ENCODE measurements at places on chromosomes 2 and 18. TPM values are rescaled to one million over a fixed set of nuclear protein-coding genes. Genes with fewer than 3 reads are reported as not detected.

Gene POTEC
- not detected for total RNA-seq

Gene CHRNG
- not detected for total RNA-seq

Gene XPO1
- 214 TPM for total RNA-seq

Gene L3MBTL4
- 2.4 TPM for total RNA-seq

Gene DNAH6
- total RNA-seq: 1.3 TPM

Gene LRRC30
- total RNA-seq: not detected

Gene ZFP36L2
- 90.7 TPM for total RNA-seq

Gene PSME4
- total RNA-seq: 53.7 TPM

Gene B3GNT7
- total RNA-seq: 14.4 TPM

Gene FAM237A
- total RNA-seq: not detected

Gene IL1B
- total RNA-seq: 15.5 TPM

Gene SERPINB2
- 85.1 TPM for total RNA-seq

Gene SP5
- 0.73 TPM for total RNA-seq

Gene TP53I3
- total RNA-seq: 13.9 TPM

Gene RAPGEF4
- total RNA-seq: 1.8 TPM

Gene CNRIP1
- total RNA-seq: not detected

Gene PASK
- 53.3 TPM for total RNA-seq

Gene NDUFB3
- 133 TPM for total RNA-seq

Gene ASAP2
- 75.1 TPM for total RNA-seq

Gene FAM110C
- 17.9 TPM for total RNA-seq

Gene TRIM43
- not detected for total RNA-seq

Gene CNGA3
- total RNA-seq: not detected

Gene PPP4R1
- total RNA-seq: 110 TPM

Gene MTCL1
- total RNA-seq: 297 TPM

Gene UPP2
- total RNA-seq: not detected

Gene VAMP8
- total RNA-seq: 90.8 TPM

Gene CRYGC
- not detected for total RNA-seq

Gene CYP27C1
- not detected for total RNA-seq

Gene RIT2
- not detected for total RNA-seq

Gene SLC9A4
- total RNA-seq: 0.12 TPM

Gene GPAT2
- not detected for total RNA-seq

Gene AGFG1
- total RNA-seq: 126 TPM

Gene BBS5
- total RNA-seq: 3.9 TPM

Gene ANKRD30B
- total RNA-seq: not detected

Gene AGXT
- not detected for total RNA-seq

Gene KCNG2
- not detected for total RNA-seq

Gene BMP10
- not detected for total RNA-seq

Gene SLC23A3
- 4.4 TPM for total RNA-seq

Gene SGO2
- 18.0 TPM for total RNA-seq

Gene KIAA2012
- total RNA-seq: 0.17 TPM

Gene IFIH1
- 126 TPM for total RNA-seq

Gene TMEM198
- 5.9 TPM for total RNA-seq

Gene PPIG
- 58.3 TPM for total RNA-seq

Gene GKN1
- total RNA-seq: not detected

Gene NLRC4
- not detected for total RNA-seq

Gene CFC1
- not detected for total RNA-seq

Gene ITGB6
- total RNA-seq: 84.8 TPM

Gene PGAP1
- total RNA-seq: 3.9 TPM

Gene PDCL3
- total RNA-seq: 27.8 TPM

Gene GLB1L
- total RNA-seq: 7.6 TPM

Gene CACNB4
- 0.33 TPM for total RNA-seq

Gene CFAP65
- 1.3 TPM for total RNA-seq
